Bone marrow (tissue), 2 donors: ENCODE measurements at places on chromosomes 12 and 14.

DNA sequence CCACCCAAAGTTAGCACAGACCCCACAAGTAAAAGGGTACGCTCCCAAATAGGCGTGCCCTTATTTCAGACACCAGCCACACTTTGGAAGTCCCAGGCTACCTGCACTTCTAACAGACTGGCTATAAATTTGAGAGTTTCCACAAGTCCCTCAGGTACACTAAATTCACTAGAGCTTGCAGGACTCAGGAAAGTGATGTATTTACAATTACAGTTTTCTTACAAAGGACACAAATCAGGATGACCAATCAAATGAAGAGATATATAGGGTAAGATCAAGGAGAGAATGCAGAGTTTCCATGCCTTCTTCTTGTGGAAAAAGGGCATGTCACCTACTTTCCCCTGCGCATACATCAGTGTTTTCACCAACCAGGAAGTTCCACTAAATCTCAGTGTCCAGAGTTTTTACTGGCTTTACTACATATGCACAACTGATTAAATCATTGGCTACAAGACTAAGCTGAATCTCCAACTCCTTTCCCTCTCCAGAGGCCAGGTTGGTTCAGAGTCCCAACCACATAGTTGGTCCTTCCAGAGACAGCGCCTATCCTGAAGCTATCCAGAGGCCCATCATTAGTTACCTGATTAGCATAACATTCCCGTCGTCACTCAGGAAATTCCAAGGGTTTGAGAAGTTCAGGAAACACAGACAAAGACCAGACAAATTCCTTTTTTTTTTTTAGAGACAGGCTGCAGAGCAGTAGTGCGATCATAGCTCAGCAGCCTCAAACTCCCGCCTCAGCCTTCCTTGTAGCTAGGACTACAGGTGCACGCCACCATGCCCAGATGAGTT, 84.2 kb downstream of the DENND5B start:
- DNase-seq, result no peak

- no peak for DNase-seq
Observed at GRCh38 chr14:63470962-63471793, 72.0 kb downstream of the PPP2R5E start.

DNA sequence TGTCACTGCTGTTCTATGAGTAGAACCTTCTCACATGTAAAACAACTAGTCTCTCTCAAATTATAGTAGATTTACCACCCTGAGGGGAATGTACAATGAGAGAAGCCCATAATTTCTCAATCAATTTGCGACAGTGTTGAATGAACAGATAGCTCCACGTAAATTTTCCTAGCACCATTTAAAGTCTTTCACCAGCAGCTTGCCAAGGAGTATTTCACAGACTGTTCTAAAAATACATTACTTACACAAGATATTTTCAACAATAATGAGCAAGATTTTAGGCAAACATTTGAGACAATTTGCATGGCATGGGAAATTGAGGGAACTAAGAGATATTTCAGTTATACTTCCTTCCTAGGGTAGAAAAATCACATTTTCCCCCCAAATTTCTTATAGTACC, 151.6 kb downstream of the KICS2 start:
- no peak for DNase-seq

DNA sequence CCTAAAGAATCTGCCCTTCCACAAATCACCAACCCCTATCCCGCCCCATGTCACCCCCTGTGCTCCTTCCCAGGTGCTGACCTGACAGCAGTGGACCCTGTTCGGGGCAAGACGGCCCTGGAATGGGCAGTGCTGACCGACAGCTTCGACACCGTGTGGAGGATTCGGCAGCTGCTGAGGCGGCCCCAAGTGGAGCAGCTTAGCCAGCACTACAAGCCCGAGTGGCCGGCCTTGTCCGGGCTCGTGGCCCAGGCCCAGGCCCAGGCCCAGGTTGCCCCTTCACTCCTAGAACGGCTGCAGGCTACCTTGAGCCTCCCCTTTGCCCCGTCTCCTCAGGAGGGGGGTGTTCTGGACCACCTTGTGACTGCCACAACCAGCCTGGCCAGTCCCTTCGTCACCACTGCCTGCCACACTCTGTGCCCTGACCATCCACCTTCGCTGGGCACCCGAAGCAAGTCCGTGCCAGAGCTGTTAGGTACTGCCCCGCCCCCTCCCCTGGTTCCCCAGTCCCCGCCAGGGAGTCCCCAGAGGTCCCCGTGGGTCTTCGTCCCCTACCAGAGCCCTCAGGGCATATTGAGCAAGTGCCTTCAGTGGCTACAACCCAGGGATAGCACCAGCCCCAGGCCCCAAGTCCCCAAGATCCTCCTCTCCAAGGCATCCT, 2.7 kb downstream of the ANKRD33 start:
- DNase-seq, result no peak

- DNase-seq, result no peak
Observed at GRCh38 chr14:20905676-20906075, 14.5 kb downstream of the RNASE3 start.
